ENCODE measurements at places on chromosomes 4 and X.

DNA sequence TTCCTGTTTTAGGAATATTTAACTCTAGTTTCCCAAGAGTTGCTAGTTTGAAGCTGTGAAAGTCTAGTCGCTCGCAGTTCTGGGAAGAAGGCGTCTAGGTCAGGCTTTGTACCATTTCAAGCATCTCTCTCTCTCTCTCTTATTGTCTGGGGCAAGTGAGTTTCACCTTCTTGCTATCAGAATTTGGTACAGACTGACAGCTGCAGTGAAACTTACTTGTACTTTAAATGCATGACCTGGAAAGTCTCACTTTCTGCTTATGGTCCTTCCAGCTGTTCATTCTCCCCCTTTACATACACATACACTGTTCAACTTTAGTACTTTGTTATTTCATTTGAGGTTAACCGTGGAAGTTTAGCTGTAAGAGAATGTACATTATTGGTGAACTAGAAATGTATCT is 4.4 kb downstream of the FRMPD4 start:
- no peak for DNase-seq

DNA sequence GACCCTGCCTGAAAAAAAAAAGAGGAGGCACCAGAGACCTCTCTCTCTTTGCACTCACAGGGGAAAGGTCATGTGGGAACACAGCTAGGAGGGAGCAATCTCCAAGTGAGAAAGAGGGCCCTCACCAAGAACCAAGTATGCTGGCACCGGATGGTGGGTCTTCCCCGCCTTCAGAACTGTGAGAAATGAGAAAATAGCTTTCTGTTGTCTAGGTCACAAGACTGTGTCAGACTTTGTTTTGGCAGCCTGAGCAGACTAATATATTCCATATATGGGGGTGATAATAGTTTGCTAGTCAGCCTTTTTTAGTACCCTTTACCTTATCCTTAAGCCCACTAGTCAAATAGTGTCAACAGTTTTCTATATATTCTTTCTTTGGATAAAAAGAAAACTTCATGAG is 193.0 kb downstream of the TRIML1 start:
- no peak for DNase-seq

DNA sequence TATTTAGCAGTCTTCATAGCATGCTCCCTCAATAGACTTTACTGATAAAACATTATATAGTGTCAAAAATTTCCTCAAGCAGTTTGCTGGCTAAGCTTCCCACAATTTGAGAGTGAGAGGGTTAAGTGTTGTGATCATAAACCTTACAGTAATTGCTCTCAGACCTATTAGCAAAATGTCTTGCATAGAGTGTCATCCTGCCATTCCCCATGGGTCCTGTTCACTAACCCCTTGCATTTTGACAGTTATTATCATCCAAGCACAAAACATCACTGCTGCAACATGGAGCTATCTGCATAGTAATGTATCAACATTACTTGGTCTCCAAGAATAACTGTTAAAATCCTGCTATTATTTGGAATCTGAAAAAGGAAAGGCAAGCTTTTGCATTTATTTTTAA is 196.1 kb upstream of the GK2 start:
- DNase-seq, result no peak

DNA sequence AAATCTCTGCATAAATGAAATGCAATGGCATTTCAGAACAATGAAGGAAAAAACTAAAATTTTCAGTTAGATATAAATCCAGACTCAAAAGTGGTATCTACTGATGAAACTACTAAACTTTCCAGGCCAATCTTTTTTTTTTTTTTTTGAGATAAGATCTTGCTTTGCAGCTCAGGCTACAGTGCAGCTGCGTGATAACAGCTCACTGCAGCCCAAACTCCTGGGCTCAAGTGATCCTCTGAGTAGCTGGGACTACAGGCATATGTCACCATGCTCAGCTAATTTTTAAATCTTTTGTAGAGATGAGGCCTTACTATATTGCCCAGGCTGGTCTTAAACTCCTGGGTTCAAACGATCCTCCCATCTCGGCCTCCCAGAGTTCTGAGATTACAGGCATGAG is 1228.2 kb upstream of the ADGRL3 start:
- no peak for DNase-seq

- no peak for DNase-seq
Observed at GRCh38 chr4:53711926-53712325, 120.6 kb upstream of the LNX1 start.

DNA sequence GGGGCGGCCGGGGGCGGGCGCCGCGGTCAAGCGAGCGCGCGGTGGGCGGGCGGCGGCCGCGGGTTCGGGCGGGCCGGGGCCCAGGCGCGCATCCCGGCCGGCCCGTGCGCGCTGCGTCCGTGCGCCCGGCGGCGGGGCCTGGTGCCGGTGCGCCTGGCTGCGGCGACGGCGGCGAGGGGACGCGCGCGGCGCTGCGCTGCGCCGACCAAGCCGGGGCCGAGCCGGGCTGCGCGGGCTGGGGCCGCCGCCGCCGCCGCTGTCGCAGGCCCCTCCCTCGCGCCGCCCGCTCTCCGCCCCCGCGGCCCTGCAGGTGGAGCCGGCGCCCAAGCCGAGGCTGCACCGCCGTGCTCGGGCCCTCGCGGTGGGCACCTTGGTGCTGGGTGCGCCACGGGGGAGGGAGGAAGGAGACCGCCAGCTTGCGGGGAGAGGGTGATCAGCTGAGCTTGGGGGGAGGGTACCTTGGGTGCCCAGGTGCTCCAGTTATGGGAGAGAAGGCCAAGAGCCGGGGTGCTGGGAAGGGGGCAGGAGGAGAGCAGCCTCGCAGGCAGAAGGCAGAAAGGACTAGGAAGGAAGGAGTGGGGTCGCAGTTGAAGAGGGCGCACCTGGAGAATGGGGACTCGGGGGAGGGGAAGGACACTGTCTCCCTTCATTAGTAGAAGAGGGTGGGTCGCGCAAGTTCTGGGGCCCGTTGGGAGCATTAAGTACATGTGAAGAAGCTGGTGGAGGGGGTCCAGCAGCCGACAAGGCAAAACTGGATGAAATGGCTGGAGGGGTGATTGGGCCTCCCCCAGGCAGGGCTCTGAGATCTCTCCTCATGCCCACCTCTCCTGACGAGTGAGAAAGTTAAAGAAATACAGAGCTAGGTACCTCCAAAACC is at the start of gene PPP2R2C:
TSS of gene PPP2R2C (minus strand) at position 228 of the 877 bp plus-strand sequence. CDS start 385 bp downstream, outside the sequence.
- no peak for DNase-seq

DNA sequence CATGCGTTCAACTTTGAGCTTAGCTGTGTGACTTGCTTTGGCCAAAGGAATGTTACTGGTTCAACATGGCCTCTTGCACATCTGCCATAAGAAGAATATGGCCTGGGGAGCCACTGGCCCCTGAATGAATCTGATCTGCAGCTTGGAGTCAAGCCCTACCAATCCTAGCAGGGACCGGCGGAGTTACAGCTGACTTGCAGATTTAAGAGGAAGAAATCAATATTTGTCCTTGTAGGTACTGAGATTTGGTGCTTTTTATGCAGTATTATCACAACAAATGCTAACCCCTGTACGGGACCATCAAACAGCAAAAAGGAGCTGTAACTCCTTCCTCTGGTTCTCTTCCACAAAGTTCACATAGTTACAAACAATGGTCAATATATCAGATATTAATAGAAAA is 252.0 kb downstream of the LDB2 start:
- no peak for DNase-seq

- no peak for DNase-seq
Observed at GRCh38 chr4:128168701-128169100, 107.6 kb downstream of the LARP1B start.

GRCh38 chr4:77653162-77653758 is 47.6 kb downstream of the CXCL13 start:
- DNase-seq, result no peak
